Suppressor macrophage (primary cell): ENCODE measurements at places on chromosomes 5 and 9.

- no peak for DNase-seq
These were observed 3.8 kb upstream of the FBXW11 start for GRCh38 chr5:172010278-172010677.

GRCh38 chr5:17203329-17204132, 13.9 kb upstream of the BASP1 start:
- DNase-seq: peak; percentile 69

GRCh38 chr9:16680541-16680940, 189.9 kb downstream of the BNC2 start:
- DNase-seq: no peak

DNA sequence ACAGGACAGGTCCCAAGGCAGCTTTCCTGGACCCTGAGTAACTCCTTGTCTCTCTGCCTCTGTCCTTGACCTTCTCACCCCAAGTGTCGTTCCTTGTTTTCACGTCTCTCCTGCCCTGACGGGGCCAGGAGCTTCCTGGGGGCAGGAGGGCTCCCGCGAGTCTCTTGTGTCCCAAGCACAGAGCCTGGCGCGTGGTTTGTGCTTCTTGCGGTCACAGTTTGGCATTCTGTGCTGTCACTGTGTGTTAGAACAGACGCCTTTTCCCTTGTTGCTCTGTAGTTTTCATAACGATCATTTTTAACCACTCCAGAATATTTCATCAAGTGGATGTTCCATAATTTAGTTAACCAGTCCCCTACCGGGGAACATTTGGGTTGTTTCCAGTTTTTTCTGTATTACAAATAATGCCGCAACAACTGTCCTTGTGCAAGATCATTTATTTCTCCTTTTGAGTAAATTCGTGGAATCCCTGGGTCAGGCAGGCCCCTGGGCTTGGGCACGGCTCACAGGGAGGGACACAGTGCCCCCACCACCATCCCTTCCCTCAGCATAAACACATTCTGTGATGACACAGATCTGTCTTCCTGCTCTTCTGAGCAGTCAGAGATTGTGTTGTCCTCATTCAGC, 71.9 kb downstream of the TSPAN17 start:
- DNase-seq: peak; percentile 12

DNA sequence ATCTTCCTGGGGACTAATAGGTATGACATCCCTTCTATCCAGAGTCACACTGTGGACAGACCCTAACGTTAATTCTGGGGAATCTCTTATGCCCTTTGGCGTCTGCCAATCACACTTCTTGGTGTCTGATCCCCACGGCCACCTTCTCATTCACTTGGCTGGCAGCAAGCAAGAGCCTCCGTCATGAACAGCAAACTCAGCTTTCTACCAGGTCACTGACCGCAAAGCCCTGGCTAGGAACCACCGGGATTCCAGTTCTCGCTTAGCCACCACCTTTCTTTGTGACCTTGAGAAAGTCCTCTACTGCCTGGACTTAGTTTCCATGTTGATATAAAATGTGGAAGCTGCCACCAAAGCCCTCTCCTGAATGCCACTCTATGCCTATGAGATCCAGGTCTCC, 67.7 kb upstream of the FCN1 start:
- DNase-seq: no peak

DNA sequence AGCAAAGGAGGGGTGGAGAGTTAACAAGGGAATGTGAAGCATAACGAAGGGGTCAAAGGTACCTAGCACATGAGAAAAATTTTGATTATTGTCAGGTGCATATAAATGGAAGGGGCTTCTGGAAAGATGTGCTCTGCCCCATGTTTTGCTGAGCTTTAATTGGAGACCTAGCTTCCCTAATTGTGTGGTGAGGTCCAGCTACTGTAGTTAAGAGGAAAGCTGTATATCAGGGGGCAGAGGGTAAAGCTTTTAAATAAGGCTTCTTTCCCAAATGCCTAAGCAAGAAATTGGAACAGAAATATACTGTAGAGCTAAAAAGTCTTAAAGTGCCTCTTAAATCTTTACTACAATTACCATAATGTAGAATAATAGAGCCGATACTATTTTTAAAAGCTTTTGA, 267.2 kb downstream of the MAT2B start:
- no peak for DNase-seq

DNA sequence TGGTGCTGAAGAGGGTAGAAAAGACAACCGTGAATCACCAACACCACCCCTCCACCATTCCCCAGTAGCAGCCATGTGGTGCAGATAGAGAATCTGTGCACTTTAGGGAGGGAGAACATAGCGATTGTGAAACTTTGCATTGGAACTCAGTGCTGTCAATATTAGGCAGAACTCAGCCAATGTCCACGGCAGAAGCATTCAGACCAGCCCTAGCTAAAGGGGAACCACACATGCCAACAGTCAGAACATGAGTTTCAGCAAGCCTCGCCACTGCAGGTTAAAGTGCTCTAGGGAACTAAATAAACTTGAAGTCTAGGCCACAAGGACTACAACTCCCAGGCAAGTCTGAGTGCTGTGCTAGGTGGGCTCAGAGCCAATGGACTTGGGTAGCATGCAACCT, 38.5 kb upstream of the DEPDC1B start:
- DNase-seq: no peak

- DNase-seq: no peak
These were observed 39.7 kb upstream of the GABRP start for GRCh38 chr5:170743876-170744212.

- DNase-seq: no peak
These were observed 636.1 kb downstream of the PSAT1 start for GRCh38 chr9:78932849-78933627.

DNA sequence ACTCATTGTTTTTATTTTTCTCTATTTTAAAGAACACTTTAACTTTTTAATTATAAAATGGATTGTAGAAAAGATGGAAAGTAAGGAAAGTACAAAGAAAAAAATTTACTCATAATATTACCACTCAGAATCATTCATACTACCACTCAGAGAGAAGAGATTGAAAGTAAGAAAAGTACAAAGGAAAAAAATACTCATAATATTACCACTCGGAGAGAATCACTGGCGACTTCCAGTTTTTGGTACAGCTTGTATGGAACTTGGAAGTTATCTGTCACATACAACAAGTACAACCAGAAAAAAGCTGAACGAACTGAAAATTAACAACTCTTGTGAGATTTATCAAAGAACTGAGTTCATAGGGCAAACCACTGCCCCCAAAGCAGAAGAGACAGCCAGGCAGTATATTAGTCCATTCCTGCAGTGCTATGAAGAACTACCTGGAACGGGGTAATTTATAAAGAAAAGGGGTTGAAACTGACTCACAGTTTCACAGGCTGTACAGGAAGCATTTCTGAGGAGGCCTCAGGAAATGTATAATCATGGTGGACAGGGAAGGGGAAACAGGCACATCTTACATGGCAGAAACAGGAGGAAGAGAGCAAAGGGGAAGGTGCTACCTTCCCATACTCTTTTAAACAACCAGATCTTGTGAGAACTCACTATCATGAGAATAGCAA, 183.9 kb downstream of the SMARCA2 start:
- no peak for DNase-seq

GRCh38 chr5:173625673-173626504, 9.4 kb upstream of the BOD1 start:
- peak; percentile 41 for DNase-seq

- DNase-seq: no peak
These were observed 3.3 kb downstream of the SHISAL2B start for GRCh38 chr5:64693636-64694035.

DNA sequence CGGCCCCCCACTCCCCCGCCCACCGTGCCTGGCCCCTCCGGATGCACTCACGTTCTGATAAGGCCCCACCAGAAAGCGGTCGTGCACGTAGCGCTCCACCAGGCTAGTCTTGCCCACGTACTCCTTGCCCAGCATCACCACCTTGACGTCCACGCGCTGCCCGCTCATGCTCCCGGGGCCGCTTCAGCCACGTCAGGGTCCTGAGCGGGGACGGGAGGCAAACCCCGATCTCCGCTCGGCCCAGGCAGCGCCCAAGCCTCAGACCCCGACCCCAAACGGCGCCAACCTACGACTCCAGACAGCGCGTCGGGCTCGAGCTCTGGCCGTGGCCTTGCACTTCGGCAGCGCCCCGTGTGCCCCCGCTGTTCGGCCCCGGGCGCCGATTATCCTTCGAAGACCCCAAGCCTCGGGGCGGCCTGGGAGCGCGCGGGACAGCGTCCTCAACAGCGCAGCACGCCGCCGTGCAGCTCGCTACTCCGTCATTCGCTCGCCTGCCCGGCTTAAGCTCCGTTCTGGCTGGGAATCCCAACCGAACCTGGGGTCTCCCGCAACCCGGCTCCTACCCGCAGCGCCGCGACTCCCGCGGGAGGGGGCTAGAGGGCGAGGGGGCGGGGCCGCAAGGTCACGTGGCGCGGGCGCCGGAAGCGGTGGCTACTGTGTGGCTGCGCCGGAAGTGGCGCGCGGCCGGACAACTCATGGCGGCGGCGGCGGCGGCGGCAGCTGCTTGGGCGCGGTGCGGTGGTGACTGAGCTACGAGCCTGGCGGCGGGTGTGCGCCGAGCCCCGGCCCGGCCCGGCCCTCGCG, at the start of the genes PRELID1 and RAB24:
PRELID1 (plus strand) TSS at position 679 of the 804 bp plus-strand sequence. CDS start 187 bp downstream, outside the sequence.
RAB24 (minus strand) TSS at position 599 of the 804 bp plus-strand sequence; CDS start at position 168, 431 bp downstream.
- peak; percentile 91 for DNase-seq

- DNase-seq: no peak
These were observed 12.6 kb upstream of the SPARC start for GRCh38 chr5:151699071-151699901.

DNA sequence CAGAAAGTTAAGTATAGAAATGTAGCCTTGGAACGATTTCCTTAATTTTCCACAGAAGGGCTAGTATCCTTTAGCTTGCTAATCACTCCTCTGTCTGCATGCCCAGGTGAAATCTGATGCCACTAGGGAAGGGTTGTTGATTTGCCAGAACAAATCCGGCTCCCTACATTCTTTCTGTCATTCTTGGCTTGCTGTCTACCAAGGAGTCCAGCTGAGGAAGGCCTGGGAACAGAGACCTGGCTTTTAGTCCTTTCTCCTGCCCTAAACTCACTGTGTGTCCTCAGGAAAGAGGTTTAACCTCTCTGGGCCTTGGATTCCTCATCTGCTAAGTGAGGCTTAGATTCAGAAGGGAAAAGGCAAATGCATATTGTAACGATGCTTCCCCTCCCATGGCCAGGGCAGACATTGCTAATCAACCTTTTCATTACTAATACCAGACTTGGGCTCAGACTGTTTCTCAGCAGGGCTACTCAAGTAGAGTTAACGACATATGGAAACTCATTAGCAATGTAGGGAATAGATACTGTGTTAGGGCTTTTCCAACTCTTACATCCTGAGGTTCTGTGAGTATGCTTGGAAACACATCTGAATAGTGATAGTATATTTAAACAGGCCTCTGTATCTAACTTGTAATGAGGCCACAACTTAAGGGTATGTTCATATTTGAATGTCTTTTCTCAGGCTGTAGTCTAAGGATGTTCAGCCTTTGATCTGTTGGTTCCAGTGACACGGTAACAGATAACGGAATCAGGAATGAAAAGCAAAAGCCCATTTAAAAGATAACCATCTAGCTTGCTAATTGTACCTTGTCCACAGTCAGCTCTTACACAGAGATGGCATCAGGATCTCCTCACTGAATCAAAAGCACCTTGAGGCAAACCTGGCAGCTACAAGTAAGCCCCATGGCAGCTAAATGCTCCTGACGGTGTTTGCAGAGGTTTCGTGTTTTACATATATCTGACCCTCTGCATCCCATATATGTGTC, 4.1 kb downstream of the GALNT10 start:
- DNase-seq: no peak

DNA sequence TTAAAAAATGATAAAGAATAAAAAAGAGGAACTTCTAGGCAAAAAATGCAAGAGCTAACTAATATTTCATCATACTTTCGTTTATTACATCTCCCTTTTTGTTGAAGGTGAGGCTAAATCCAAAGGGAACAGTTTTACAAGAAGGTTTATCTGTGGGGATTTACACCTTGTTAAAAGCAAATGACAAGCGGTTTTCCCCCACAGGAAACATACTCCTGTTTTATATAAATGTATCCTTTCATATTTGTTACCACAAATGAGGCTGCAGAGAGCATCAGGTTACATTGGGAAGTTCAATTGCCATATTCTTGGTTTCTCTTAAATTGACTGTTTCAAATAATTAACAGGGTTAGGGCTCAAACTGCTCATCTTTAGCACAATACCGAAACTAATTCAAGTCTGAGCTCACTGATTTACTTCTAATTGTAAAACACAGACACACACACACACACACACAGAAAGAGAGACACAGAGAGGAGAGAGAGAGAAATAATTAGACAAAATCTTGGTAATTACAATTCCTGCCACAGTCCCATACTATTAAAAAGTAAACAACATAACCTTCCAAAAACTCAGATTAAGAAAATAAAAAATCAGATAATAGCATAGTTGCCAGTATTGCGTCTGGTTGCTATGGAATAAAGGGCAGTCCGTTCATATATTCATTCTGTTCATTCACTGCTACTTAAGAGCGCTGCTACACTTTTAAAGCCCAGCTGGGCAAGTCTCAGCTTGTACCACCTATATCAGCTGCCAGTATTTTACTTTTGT, 17.1 kb downstream of the RFX3 start:
- peak; percentile 65 for DNase-seq
